ENCODE measurements at places on chromosomes 1 and 21. TPM values are rescaled to one million over a fixed set of nuclear protein-coding genes. Genes with fewer than 3 reads are reported as not detected.

The LCA5L gene
- total RNA-seq: 0.81 TPM

The LHX8 gene
- total RNA-seq: not detected

The MRPS6 gene
- 34.6 TPM for total RNA-seq

The UBL4B gene
- 3.0 TPM for total RNA-seq

The WNT3A gene
- 3.0 TPM for total RNA-seq

The SYNJ1 gene
- total RNA-seq: 5.9 TPM

The SPRR2F gene
- not detected for total RNA-seq

The SDC3 gene
- 23.5 TPM for total RNA-seq

The WNT2B gene
- total RNA-seq: 37.7 TPM

The SLC26A9 gene
- total RNA-seq: 4.9 TPM

The KRTAP10-3 gene
- not detected for total RNA-seq

The OR2T5 gene
- total RNA-seq: not detected

The SYT14 gene
- 0.04 TPM for total RNA-seq

DNA sequence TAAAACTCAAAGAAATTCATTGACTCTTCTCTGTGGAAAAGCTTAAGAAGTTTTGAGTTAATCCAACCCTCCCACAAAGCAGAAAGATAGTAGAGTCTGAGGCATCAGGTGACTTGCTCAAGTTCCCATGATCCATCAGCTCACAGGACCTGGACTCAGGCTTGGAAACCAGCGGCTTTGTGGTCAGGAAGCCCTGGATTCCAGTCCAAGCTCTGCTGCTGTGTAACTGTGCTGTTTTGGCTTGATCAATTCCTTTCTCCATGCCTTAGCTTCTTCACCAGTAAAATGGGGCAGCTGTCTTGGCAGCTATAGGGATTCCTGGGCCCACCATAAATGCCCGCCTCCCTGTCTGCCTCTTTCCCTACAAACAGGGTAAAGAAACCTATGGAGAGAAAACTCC is 180.2 kb downstream of the HIVEP3 start:
- DNase-seq: no peak

DNA sequence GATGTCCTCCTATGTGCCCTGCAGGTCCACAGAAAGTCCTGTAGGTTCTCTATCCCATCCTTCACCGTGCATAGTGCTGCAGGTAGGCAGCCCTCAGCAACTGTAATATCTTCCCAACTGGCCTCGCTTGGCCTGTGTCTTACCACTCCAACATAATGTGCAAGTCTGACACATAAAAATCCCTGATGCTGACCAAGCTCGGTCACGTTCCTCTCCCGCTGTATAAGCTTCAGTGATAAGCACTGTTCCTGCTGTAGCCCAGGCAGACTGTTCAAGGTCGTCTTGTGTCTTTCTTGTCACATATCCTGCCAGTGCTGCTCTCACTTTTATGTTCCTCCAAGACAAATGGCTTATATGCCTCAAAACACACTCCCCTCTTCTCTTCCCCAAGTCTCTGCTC is 19.4 kb upstream of the KCNE1 start:
- no peak for DNase-seq

GRCh38 chr1:248625166-248625565 is 9.7 kb downstream of the OR2T11 start:
- no peak for DNase-seq

- DNase-seq: peak; percentile 12
These were observed 42.6 kb downstream of the C1orf198 start for GRCh38 chr1:230825761-230826160.

- DNase-seq: no peak
These were observed 1046.2 kb downstream of the BRINP3 start for GRCh38 chr1:189431447-189431846.

DNA sequence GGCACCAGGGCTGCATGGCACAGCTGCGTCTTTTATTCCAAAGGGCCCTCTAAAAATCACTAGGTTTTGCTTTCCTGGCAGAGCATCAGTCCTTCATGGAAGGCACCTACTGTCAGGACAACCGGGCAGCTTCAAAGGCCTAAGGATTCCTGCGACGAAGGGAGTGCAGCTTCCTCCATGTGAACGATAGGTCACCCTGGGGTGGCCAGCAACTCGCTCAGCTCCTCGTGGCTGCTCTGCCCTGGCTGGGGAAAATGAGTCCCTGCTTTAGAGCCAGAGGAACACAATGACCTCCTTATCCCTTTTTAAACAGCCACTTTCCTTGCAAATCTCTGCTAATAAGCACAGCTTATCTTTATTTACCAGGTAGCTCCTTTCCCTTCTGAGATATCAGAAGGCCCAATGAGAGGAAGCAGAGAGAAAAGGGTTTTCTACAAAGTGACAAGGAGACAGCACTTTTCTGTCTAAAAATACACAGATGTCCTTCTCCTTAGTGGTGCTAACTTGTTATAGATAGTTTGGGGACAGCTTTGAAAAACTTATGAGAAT is 71.6 kb upstream of the SMYD2 start:
- no peak for DNase-seq

DNA sequence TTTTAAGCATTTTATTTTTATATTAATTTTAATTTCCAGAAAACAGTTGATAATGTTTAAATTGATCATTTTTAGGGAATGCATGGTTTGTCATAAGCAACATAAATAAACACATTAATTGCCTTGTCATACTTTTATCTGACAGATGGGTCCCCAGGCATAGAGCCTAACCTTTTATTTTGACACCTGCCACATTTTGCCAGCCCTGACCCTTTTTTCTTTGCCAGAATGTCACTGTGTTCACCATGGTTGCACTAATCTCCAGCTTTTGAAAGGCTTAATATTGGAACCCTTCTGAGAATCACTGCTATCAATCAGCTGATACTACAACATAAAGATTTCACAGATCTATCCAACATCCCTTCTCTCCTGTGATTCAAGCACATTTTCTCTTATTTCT is 56.0 kb upstream of the DPYD start:
- DNase-seq: no peak

GRCh38 chr1:67766141-67766978 is 66.9 kb downstream of the GNG12 start:
- DNase-seq: no peak

- no peak for DNase-seq
These were observed 53.6 kb downstream of the MAB21L3 start for GRCh38 chr1:116164604-116165368.

GRCh38 chr1:45846931-45847330 is 43.5 kb downstream of the MAST2 start:
- no peak for DNase-seq

DNA sequence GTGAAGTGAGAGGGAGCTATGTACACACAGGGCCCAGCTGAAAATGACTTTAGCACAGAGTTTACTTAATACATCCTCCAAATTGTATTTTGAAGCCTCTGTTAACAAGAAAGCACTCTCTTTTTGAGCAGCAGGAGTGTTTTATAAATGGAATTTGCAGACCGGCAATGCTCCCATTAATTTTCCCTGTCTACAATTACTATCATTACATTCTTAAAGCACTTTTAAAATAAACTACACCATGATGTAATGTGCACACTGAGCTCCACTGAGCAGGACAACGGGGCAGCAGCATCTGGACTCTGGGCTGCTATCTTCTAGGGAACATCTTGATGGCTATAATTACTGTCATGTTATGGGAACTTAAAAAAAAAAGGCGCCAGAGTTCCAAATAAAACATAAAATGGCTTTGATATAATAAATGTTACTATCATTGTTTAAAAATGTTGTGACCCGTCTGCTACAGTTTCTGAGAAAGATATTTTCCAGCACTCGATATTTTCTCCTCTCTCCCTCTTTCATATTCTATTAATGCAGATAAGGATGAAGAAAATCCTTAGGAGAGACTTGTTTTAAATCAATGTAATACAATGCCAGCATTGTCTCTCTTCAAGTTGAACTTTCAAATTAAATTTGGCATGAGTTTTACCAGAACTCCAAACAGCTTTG is 150.9 kb downstream of the HLX start:
- DNase-seq: no peak

GRCh38 chr1:89453123-89453972 is 71.3 kb upstream of the LRRC8B start:
- DNase-seq: no peak

DNA sequence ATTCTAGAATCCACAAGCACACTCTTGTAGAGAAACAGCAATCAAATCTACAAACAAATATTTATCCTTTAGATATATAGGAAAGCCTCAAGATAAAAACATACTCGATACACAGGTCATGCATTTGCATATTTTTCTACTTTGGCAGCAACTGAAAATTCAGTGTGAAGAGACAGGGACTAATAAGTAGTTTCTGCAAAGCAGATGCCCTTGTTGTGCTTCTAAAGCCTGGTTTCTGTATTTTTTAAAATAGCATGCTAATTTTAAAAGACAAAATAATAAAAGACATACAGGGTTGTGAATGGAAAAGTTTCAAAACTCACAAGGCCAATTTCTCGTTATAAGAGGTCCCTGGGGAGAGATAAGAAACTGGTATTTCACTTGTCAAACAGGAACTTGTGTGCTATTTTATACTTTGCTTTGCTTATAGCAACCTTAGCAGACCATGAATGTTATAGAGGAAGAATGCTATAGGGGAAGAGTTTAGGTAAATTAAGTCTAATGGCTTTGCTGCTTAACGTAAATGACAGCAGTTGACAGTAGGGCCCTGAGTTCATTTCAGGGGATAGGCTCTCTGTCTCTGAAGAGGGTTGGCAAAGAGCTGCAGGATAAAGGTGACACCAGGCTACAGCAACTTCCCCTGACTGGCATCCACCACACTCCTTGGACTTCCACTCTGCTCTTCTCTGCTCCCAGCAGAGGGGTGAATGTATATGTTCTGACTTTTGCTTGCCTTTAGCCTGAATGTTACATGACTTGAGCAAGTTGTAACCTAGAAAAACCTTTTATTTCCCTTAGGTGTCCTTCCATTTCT is 9.4 kb upstream of the RGS13 start:
- no peak for DNase-seq

- DNase-seq: no peak
These were observed 148.7 kb upstream of the NR5A2 start for GRCh38 chr1:199878823-199879222.

- DNase-seq: no peak
These were observed 32.4 kb upstream of the BMP8A start for GRCh38 chr1:39458991-39459390.

GRCh38 chr1:29743264-29743663 is 506.9 kb downstream of the PTPRU start:
- DNase-seq: no peak

DNA sequence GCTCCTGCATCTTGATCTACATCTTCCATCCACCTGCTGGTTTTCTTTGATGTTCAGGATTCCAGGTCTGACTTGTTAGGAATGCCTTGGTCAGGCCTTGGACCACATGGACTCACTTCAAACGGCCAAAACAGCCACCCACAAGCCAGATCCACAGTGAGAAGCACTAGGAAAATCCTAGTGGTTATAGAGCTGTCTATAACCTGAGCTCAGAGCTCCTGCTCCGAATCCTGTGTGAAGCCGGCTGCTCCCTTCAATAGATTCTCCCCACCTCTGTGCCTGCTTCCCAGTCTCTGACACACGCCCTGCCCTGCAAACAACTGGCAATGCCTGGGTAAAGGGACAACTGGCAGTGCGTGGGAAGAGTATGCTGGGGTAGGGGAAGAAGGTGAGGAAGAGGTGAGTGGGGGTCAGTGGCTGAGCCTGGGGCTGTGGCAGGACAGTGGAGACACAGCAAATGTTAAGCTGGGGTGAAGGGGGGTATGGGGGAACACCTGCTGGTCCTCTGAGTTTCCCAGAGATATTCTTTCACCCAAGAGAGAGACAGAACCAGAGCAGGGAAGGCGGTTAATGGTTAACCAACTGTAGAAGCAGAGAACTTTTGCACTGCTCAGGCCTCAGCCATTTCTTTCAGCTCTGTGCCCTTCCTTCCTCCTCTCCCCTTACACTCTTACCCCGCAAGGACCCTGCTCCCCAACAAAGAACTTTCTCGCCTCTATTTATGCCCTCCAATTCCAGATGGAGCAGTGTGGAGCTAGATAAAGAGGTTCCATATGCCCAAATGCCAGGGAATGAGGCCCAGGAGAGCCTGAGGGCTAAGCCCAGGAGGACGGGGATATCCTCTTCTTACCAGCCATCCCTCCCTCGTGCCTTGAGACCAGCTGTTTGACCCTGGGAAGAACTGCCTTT is 4.5 kb downstream of the PLXNA2 start:
- peak; percentile 81 for DNase-seq

GRCh38 chr1:110138956-110139355 is 11.3 kb upstream of the SLC6A17 start:
- DNase-seq: no peak

DNA sequence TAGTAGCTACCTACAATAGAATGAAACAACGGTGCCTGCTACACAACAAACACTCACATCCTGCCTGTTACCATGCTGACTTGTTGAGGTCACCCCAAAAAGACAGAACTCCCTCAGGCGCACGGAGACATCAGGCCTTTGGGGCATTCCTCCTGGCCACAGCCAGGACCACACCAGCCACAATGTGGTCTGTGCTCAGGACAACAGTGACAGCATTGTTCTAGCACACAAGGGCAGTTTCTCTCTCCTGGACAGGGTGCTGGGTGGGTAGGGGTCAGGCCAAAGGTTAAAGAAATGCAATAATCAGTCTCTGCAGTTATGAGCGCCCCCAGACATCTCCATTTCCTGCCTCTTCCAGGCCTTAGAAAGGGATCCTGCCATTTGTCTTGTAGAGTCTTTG is 39.5 kb downstream of the CTNNBIP1 start:
- DNase-seq: no peak

DNA sequence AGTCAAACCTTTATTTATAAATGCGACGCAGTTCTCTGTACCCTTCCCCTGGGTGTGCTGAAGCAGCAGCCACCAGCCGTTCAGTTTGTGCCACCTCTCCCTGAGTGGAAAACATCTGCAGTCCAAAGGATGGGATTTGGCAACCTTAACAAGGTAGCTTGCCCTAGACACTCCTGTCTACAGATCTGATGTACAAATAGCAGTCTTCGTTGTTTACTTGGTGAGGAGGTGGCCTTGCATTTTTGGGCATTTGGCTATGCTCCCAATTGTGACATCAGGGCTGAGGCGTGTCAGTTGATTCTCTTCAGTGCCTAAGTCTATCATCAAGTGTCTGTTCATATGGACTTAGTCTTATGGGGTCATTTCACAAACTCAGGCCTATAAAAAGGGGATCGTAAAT is 59.8 kb downstream of the KDM1A start:
- DNase-seq: no peak

Measured in lower leg skin (tissue), 4 donors.